ENCODE measurements at places on chromosomes 7 and 10.

DNA sequence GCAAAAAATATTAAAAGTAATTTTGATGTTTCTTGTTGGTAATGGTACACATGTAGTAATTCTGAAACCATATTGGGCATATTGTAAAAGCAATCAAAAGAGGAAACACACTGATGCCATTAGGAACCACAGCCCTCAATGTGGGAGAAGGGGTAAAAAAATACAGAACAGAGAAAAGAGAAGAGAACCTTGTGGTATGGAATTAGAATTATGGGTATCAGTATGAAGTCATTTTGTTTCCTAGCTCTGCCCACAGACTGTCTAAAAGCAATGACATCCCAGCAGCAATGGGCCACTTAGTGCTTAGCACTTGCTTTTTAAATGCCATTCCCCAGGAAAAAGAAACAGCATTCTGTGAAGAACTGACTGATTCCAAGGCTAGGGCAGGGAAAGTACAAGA is 61.5 kb downstream of the CPVL start:
- no peak for DNase-seq

DNA sequence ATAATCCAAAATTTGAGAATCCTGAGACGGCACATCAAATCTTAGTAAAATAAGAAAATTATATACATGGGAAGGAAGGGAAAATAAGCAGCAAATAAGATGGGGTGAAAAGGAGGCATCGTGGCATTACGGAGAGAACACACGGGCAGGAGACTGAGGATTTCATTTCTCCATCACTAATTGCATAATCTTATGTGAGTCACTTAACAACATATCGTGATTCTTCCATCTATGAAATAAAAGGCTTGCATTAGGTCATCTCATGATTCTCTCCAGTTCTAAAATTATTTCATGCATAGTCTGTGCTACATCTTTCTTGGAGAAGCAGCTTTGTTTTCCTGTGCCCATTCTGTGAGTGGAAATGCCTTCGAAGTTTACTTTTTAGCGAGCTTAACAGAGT is 288.7 kb downstream of the LRMDA start:
- DNase-seq: no peak

- no peak for DNase-seq
Measured at GRCh38 chr7:158262284-158263109, 325.1 kb downstream of the PTPRN2 start.

GRCh38 chr7:45189151-45189970 is 31.8 kb downstream of the RAMP3 start:
- no peak for DNase-seq

GRCh38 chr7:38215115-38215514 is 37.1 kb downstream of the STARD3NL start:
- no peak for DNase-seq

- no peak for DNase-seq
Measured at GRCh38 chr7:38383281-38383680, 109.8 kb upstream of the TARP start.

- no peak for DNase-seq
Measured at GRCh38 chr7:43193893-43194292, 81.4 kb downstream of the HECW1 start.

DNA sequence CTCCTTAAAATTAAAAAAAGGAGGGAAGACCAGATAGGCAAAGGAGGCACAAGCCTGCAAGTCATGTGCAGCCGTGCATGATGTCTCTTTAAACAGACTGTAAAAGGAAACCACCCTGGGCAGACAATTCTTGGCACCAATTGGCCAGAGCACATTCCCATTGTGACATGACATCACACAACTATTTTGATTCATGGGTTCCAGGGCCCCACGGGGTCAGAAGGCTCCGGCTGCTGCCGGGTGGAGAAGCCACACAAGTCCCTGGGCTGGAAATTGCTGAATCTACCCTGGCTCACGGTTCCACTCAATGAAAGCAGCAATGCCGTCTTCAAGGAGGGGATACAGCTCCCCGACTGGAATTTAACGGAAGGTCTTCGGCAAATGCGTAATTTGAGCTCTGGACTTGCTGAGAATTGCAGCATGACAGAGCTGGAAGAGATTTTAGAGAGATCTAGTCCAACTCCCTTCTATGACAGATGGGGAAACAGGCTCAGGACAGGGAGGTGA is 140.5 kb downstream of the PRKAG2 start:
- no peak for DNase-seq

- no peak for DNase-seq
Measured at GRCh38 chr7:44112997-44113763, 9.0 kb downstream of the AEBP1 start.

DNA sequence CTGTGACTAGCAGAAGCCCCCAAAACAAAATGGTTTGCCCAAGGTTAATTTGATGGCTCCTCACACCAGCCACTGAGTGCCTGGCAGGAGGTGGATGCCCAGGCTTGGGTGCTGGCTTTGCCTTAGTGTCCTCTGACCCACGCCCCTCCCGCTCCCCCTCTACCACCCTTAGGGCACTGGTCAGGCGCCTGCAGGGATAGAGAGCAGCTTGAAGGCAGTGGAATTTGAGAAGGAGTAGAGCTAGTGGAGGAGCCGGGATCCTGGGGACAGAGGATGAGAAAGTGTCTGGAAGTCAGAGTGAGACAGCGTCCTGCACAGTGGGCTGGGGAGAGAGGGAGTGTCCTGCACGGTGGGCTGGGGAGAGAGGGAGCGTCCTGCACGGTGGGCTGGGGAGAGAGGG is 139.4 kb downstream of the DNAJB6 start:
- no peak for DNase-seq

- no peak for DNase-seq
Measured at GRCh38 chr10:76252733-76253132, 821.3 kb downstream of the LRMDA start.

GRCh38 chr10:61098966-61099365 is 155.0 kb upstream of the RHOBTB1 start:
- no peak for DNase-seq

GRCh38 chr7:66426996-66427395 is 201.7 kb upstream of the KCTD7 start:
- DNase-seq: no peak

GRCh38 chr7:16926283-16926682 is 44.5 kb upstream of the AGR3 start:
- DNase-seq: peak; percentile 32

DNA sequence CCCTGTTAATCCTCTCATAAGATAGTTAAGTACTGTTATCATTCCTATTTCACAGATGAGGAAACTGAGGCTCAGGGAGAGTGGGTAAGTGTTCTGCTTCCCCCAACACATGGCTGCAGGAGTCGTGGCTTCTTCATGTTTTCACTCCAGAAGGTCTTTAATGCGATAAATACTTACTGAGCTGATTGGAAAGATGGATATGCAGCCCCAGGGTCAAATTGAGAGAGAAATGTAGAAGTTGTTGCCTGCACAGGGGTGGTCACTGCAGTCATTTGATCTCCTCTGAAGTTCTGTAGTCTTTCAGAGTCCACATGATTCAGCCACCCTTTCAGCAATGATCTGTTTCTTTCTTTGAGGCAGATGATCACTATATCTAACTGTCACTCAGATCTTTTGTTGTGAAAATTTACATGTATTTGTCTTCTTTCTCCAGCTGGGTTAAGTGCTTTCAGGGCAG is 29.3 kb downstream of the CRCP start:
- no peak for DNase-seq

- no peak for DNase-seq
Measured at GRCh38 chr7:106094780-106095179, 17.3 kb downstream of the SYPL1 start.

- DNase-seq: no peak
Measured at GRCh38 chr7:77455321-77455720, 39.2 kb upstream of the GSAP start.

GRCh38 chr7:98241674-98242241 is 10.3 kb downstream of the TECPR1 start:
- DNase-seq: no peak

DNA sequence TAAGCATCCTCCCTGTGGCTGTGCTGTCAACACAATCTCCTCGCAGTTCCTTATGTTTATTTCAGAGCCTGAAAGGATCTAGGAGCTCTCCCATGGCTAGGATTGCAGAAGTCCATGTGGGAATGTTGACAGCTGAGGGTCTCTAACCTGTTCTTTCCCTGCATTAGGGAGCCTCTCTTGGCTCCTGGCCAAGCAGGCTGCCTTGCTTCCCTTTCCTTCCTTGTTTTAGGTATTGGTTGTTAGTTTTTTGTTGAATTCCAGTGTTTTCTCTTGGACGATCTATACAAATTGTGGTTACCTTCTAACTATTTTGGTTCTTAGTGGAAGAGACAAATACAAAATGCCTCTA is 171.8 kb downstream of the MLLT10 start:
- no peak for DNase-seq

DNA sequence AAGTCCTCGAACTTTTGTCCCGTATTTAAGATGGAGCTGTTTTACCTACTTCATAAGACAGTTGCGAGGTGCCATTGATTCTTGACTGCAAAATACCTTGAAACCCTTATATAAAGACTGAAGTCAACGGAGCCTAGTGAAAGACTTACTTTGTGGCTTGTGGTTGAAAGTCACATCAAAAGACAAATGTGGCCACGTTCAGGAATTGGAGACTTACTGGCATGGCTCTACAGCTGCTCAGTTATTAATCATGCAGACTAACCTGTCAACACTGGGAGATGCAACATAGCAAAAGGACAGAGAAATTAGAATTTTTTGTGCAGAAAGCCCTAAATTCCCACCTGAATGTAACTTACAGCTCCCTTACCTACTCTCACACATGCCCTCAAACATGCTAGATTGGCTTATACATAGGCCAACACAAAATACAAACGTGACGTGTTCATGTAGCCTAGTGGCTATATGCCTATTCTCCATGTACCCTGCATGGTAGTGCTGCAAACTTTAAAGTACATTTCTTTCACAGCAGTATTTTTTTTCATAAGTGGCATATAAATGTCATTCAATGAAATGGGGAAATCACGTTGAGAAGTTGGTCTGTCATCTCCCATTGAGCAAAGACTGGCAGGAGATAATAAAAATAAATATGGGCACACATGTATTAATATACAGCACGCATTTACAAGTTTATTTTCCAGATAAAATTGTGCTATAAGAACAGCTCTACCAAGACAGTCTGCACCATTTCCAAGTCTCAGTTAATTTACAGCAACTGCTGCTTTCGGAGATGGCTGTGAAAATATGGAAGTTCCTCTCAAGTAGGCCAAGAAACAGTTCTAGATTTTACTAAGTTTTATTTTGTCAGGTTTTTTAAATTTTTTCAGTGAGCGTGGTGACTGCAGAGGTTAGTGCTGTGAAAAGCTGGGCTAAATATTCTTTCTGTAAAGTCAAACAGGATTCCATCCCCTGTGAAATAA is 170.4 kb upstream of the C7orf33 start:
- DNase-seq: no peak

DNA sequence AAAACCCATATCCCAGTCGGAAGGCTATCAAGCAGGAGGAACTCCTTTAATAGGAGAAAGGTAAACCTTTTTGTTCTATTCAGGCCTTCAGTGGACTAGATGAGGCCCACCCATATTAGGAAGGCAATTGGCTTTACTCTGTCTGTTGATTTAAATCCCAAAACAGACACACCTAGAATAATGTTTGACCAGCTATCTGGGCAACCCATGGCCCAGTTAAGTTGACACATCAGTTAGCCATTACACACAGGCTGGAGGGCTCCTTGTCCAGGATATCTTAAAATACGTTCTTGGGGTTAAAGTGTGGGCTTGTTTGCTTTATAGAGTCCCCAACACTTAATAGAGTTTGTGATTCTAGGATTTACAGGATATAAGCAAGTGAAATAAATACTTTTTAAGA is 339.0 kb upstream of the PRKCQ start:
- no peak for DNase-seq

DNA sequence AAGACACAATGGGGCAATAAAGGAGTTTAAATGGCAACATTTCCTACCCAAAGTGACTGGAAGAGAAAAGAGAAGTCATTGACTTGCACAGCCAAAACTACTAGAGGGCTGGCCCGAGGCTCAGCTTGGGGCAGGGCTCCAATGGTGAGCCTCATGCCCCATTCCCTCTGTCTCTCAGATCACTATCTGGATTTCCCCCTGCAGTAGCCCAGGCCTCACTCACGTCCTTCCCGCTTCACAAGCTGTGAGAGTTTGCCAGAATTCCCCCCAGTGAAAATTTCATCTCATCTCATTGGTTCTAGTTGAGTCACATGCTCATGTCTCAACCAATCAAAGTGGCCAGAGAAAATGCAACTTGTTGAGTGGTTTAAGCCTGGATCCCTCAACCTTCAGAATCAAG is 181.3 kb downstream of the WDR11 start:
- no peak for DNase-seq

GRCh38 chr7:1767524-1767923 is 97.4 kb downstream of the ELFN1 start:
- no peak for DNase-seq

DNA sequence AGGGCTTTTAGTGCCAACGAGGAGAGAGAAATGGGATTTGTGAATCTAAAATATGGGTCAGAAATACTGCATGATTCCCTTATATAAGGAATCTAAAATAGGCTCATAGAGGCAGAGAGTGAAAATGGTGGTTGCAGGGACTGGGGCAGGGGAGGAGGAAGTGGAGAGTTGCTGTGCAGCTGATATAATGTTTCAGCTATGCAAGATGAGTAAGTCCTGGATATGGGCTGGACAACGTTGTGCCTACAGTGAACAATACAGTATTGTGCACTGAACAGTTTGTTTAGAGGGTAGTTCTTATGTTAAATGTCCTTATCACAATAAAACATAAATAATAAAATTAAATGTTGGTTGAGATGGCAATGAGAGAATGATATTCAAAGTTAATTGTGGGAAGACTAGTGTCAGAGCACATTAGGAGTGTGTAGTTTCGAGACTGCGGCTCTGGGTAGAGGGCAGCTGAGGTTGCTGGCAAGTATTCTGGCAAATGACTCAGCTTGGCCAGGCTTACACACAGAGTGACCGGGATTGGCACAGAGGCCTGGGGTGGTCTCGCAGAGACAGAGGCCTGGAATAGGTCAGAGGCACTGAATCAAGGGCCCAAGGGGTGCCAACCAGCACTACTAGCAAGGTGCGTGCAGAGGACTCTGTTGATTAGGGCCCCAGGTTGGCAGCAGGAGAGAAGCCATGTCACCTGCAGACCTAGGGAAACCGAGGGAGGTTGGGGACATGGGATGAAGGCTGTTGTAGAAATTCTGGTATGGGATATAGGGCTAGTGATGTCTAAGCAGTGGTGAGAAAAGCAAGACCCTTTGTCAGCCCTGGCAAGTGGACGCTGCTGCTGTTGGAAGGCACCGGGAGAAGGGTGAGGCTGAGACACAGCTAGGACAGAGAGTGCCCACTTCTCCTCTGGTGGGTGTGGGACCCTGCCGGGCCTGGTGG is 2.8 kb upstream of the DEPP1 start:
- DNase-seq: no peak
